GM12891 (cell line): ENCODE measurements at places on chromosomes 7 and 10.

GRCh38 chr10:45457487-45457886, 83.5 kb downstream of the ALOX5 start:
- DNase-seq: no peak

GRCh38 chr10:122474131-122474818, 12.9 kb downstream of the HTRA1 start:
- DNase-seq: no peak

- DNase-seq: no peak
Measured at GRCh38 chr7:130352194-130353074, 7.8 kb downstream of the CPA5 start.

GRCh38 chr10:85642421-85643170, 724.0 kb downstream of the GRID1 start:
- no peak for DNase-seq

- no peak for DNase-seq
Measured at GRCh38 chr10:32139223-32140073, 83.2 kb upstream of the KIF5B start.

DNA sequence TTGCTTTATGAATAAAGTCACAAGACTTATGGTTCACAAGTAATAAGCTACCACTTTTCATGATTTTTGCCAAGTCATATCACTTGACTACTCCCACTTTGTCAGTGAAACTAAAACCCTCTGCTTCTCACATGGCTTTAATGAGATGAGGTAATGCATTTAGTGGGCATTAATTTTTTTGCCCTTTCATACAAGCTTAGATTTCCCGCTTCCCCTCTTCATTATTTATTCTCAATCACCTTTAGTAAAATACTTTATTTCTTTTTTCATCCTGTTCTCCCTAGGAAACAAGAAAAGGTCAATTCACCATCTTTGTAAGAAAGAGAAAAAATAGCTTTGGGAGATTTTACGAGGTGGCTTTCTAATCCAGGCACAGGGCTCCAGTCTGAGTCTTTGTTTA, 109.6 kb upstream of the STARD3NL start:
- DNase-seq: no peak

DNA sequence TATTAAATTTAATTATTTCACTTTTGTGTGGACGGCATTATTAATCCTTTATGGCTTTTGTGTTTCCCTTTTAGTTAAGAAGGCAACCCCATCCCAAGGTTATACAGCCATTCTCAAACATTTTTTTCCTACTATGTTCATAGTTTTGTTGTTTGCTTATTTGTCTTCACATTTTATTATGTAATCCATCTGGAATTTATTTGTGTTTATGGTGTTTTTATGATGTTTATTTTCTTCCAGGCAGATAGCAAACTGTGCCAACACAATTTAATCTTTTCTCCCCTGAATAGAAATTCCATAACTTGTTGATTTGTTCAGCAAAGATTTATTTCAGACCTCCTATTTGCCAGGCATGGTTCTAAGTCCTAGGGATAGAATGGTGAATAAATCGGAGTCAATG, 42.9 kb downstream of the RAB18 start:
- no peak for DNase-seq

DNA sequence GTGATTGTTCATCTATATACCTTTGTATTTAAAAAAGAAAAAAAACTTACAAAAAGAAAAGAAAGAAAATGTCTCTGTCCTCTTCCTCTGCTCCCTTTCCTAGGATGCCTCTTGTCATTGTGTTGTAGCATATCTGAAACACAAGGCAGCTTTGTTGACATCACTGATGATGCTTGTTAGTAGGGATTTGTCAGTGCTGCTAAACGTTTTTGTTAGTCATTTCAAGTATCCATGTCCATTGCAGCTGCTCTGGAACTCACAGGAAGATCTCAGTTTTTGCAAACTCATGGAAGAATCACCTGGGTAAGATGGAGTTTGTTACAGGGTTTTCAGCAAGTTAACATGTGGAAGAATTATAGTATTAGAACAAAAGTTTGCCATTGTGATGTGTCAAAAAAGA, 123.6 kb downstream of the CCSER2 start:
- no peak for DNase-seq

GRCh38 chr7:34486371-34486770, 171.6 kb upstream of the NPSR1 start:
- DNase-seq: no peak
